ENCODE measurements at places on chromosomes 11 and 22.

DNA sequence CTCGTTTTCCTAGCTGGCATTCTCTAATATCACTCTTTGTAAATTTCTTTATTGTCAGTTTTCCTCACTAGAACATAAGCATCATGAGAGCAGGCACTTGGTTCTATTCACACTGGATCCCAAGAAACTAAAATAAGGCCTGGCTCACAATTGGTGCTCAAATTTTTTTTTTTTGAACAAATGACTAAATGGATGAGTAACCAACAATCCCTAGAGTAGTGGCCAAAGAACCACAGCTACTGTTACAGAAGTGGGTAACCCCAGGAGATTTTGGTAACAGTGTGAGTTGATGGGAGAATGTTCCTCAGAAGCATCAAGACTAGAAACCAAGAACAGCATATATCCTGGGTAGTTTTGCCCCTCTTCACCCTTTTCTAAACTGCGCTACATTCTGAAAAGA, 572.6 kb downstream of the INSC start:
- no peak for DNase-seq

GRCh38 chr22:29380032-29380781, 8.2 kb downstream of the AP1B1 start:
- DNase-seq = no peak

DNA sequence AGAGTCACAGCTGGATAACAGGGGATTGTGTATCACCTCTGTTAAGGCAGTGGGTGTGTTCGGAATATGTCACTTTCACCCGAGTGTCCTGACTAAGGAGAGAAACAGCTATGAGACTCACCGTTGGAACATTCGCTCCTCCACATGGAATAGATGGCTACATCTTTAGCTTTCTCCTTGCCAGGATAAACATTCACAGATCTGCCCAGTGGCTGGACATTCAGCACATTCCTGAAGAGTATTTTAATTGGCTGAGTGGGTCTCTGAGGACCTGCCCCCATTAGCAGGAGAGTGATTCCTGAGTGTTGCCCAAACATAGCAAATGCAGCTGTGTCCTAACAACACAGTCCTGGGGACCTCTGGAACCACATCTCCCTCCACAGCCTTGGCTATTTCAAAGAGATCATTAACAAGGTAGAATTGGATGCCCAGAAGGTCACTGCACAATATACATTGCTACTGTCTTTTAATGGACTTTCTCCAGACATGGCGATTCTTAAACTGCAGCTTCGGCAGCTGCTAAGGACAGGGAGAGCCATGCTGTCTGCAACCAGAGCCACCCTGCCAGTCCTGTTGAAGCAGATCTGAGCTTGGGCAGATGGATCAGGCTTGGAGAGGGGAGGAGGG, 435.0 kb upstream of the CADM1 start:
- no peak for DNase-seq

- DNase-seq = no peak
Measured at GRCh38 chr22:31567196-31567595, 70.9 kb downstream of the SFI1 start.

GRCh38 chr11:130416906-130417305, 11.5 kb downstream of the ADAMTS8 start:
- no peak for DNase-seq

GRCh38 chr11:45320371-45320770, 34.2 kb upstream of the SYT13 start:
- DNase-seq = peak; percentile 22

- no peak for DNase-seq
Measured at GRCh38 chr22:35037089-35037488, 28.9 kb upstream of the ISX start.

GRCh38 chr22:22193923-22194322, 50.7 kb upstream of the VPREB1 start:
- DNase-seq = no peak

DNA sequence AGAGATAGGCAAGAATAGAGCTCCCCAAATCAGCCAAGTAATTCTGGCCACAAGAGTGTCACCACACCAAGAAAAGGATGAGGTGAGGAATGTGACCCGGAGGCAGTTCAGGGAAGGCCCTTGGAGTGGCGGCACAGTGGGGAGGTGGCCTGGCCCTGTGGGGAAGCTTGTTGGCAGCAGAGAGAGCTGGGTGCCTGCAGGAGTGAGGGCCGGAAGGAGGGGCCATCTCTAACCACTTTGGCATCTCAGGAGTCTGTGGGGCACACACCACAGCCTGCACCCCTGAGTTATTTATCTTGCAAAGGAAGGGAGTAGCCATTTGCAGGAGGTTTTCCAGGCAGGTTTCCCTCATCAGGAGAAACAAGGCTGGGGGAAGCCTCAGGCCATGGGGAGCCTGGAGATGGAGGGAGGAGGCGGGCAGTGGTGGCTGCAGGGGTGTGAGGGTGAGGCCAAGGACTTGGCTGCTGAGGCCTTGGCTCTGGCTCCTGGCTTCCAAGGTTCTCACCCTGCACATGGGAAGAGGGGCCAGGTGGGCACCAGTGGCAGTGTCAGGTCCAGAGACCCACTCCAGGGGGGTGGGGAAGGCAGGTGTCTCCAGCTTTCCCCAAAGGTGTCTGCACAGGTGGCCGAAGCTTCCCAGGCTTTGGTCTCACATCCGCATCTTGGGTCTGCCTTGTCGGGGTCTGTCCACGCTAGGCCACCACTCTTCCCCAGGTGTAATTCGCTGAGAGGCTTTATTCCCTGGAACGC, 370.2 kb downstream of the CTTN start:
- DNase-seq = no peak

GRCh38 chr11:60942219-60942618, 9.8 kb downstream of the SLC15A3 start:
- DNase-seq = no peak

- no peak for DNase-seq
Measured at GRCh38 chr22:49436056-49436455, 391.6 kb downstream of the BRD1 start.

GRCh38 chr22:38066381-38067027, 9.3 kb downstream of the PICK1 start:
- DNase-seq = no peak

- no peak for DNase-seq
Measured at GRCh38 chr11:65870706-65871681, 1.6 kb downstream of the EFEMP2 start.

DNA sequence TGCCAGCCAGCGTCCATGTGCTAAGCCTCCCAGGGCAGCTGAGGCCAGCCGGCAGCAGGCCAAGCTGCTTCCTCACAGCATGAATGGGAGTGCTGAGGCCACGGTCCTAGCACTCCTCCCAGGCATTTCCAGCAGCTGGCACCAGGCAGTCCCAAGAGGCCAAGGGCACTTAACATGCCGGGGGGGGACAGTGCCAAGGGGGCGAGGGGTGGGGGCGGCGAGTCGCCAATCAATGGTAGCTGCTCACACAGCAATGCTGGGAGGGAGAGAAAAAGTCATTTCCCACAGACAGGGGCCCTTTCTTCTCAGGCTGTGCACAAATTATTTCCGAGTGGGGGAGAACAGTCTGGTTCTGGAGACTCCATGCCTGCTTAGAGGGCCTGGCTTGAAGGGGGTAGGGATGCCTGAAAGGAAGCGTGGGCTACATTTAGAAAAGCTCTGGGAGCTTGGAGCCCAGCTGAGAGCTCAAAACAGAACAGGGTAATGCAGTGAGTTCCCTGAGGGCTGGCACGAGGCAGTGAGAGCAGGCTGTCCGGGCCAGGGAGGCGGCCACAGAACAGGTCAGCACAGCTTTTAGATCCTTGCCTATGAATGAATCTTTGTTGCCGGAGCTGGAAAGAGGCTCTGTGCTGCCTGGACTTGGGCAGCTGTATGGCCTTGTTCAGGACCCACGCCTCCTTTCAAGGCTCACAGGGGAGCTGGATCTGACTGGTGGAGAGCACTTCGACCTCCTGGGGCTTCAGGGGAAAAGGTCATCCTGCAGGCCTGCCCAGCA, 14.4 kb upstream of the TBC1D10A start:
- no peak for DNase-seq

DNA sequence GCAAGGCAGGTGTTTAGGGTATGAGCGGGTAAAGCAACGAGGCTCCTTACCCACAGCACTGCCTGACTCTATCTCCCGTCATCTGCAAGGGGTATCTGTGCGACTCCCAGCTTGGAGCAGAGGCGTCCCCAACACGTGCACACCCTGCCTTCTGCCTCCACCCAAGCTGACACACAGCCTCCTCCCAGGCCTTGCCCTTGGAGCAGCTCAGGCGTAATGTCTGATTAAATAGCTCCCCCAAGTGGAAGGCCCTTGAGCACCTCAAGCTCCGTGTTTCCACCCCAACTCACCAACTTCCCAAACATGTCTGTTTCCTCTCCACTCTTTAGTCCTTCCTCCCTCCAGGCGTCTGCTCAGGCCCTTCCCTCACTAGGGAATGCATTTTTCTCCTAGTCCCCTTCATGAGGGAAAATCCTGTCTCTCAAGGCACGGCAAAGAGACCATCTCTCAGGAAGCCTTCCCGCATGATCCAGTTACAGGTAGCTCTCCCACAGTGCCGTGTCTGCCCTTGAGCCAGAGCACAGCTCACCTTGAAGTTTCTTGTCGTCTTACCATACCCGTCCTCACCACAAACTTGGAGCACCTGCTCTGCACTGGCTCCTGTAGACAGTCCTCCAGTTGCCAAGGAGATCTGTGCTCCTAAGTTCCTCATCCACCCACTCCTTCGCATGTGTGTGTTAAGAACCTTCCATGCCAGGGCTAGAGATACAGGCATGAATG, 15.8 kb downstream of the CYB5R2 start:
- no peak for DNase-seq

- no peak for DNase-seq
Measured at GRCh38 chr11:119752345-119752871, 23.4 kb upstream of the NECTIN1 start.

GRCh38 chr11:68022531-68022930, 8.0 kb upstream of the NDUFS8 start:
- no peak for DNase-seq

- no peak for DNase-seq
Measured at GRCh38 chr22:28741200-28741784, 328 bp downstream of the CHEK2 start.

DNA sequence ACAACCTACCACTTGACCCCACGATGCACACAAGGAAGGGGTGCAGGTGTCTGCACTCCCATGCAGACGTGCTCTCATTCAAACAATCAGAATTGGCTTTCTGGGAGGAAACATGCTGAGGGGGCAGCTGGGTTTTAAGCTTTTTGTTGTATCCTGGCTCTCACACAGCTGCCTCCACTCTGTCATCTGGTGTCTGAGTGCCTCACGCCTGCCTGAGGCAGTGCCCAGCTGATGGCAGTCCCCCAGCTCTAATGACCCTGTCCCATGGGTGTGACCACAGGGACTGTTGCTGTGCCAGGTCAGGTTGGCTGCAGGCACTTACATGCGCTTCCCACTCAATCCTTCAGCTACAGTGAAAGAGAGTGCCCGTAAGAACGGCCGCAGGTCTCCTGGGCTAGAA, 53.7 kb downstream of the ARFGAP3 start:
- DNase-seq = no peak

DNA sequence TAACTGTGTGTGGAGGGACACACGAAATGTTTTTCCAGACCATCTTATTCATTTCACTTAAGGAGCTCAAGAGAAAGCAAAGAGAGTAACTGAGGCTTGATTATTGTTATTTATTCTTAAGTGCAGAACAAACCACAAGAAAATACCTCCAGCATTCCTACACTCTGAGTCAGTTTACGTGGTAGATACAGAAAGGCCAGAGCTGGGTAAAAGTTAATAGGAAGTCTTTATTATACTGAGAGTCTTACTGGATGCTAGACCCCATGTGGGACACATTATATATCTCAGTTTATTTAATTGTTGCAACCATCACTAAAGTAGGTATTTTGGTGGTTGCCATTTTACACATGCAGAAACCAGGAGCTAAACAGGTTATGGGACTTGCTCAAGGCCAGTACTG, 261.4 kb upstream of the POU2AF2 start:
- DNase-seq = no peak

- DNase-seq = no peak
Measured at GRCh38 chr22:25736378-25737011, 5.5 kb upstream of the MYO18B start.

DNA sequence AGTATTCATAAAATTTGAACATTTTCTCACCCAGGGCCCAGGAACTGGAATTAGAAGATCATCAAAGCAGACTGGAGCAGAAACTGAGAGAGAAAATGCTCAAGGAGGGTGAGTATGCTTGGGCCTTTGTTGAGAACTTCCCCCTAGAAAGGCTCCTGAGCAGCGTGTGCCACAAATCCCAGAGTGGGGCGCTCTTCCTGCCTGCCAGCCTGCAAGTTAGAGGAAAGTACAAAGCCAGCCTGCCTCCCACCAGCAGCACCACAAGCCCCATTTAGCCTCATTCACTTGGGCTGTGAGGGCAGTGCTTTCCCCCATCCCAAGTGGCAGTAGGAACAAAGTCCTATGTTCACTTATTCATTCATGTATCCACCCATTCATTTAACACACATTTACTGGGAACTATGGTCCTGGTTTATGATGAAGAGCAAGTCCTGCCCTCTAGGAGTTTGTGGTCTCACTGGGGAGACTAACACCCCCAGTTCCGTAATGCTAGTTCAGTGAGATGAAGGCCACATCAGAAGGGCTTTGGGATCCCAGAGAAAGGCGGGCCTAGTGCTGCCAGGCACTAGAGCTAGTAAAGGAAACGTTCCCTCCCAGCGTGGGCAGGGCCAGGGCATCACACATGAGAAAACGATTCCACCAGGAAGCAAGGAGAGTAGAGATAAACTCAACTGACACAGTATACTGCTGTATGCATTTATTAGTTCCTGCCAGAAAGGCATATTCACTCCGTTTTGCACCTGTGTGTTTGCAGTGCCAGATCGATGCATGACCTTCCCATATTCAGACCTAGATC, 22.4 kb upstream of the PARVA start:
- DNase-seq = no peak

DNA sequence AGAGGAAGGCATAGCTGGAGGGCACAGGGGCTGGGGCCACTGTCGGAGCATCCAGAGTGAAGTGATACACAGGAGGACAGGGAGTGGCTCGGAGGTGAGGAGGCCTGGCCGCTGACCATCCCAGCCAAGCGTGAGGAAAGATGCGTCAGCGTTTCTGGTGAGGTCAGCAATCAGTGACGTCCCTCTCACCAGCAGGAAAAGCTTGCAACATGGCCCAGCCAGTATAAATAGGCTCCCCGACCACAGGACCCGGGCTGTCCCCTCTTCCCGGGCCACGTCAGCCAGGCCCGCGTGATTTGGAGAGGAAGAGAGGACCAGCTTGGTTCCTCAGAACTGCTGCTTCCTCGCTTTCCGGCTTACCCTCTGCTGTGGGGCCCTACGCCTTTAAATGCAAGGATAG, 4.2 kb upstream of the OSM start:
- DNase-seq = no peak

GRCh38 chr11:94400050-94400449, 1.2 kb downstream of the GPR83 start:
- DNase-seq = no peak

Data from vagina (tissue), 2 donors.